Neural crest cell (in vitro differentiated cells): ENCODE measurements at places on chromosomes 4 and X.
A peak's percentile ranks its signal among the peaks of the same experiment; 100 is the strongest.

DNA sequence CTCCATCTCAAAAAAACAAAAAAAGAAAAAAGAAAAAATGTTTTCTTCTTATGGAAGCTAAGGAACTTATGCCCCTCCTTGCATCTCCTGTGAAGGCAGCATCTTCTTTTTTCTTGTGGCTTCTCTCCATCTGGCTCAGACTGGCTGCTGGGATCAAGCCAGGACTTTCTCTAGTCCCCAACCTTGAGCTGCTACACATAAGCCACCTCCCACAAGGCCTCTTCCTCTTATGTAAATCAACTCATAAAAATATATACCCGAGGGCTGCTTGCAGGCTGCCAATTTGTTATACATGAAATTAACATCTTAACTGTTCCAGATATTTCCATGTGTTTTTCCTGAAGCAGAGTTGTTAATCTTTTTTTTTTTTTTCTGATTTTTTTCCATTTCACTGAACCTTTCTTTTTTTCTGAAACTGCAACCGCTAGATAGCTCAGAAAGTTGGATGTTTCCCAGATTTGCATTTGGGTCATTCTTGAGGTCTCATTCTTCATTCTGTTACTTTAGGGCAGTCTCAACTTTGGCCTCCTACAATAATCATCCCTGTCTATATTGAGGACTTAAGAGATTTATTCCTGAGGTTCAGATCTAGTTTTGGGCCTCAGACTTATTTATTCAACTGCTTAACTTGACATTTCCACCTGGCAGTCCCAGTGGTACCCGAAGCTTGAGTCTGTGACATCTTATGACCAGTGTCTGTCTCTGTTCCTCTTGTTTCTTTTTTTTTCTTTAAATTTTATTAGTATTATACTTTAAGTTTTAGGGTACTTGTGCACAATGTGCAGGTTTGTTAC is 10.3 kb downstream of the SNX25 start:
- DNase-seq, result no peak

GRCh38 chrX:130125091-130125874 is 15.0 kb upstream of the ELF4 start:
- no peak for DNase-seq

GRCh38 chr4:142043509-142043908 is 407.1 kb downstream of the IL15 start:
- no peak for DNase-seq

GRCh38 chr4:15327311-15328298 is 100.2 kb upstream of the C1QTNF7 start:
- DNase-seq, result no peak

- no peak for DNase-seq
Observed at GRCh38 chrX:50680990-50681389, 133.0 kb downstream of the SHROOM4 start.

DNA sequence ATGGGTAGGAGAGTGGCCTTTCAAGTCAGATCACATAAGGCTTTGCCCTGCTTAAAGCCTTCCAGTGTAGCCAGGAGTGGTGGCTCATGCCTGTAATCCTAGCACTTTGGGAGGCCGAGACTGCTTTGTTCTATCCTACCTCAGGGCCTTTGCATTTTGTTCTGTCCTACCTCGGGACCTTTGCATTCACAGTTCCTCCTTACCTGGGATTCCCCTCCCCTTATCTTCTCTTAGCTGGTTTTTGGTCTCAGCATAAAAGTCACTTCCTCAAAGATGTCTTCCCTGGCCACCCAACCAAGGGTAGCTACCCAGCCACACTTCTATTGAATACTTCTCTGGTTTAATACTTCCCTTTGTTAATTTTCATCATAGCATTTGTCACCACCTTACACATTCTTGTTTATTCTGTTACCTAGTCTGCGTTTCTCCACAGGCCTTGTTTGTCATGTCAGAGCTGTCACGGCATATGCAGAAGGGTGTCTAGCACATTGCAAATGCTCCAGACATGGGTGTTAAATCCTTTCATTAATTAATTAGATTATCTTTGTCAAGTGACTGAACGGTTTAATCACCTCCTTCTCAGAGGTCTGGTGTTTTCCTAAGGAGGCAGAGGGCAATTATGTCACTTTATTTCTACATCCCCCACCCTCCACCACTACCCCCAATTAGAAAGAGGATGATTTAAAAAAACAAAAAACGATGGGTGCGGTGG is 11.3 kb upstream of the SETD7 start:
- DNase-seq, result no peak

GRCh38 chr4:8281519-8282133 is 12.1 kb downstream of the HTRA3 start:
- DNase-seq, result no peak

- DNase-seq, result no peak
Observed at GRCh38 chr4:6281436-6282313, 12.0 kb downstream of the WFS1 start.

DNA sequence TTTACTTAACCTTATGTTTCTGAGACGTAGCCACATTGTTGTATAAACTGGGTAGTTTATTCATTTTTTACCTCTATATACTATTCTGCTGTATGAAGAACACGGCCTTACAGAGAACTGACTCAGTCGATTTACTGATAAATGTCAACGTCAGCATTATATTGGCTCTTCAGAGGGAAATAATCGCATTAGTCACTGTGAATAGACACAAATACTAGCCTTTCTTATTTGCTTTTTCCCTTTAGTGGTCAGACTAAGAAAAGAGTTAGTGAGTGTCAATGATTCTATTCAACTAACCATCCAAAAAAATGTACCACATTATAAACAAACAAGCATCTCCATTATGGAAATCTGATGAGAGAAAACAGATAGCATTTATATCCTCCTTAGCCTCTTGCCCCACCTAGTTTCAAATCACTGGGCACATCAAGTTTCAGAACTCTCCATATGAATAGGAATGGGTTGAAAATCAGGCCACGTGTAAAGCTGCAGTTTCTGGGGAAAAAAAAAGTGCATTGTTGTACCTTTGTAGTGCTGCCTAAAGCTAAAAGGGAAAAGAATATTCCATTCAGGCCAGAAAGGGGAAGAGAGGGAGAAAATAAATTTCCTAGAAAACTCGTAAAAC is 146.7 kb upstream of the VCX3A start:
- DNase-seq, result no peak

DNA sequence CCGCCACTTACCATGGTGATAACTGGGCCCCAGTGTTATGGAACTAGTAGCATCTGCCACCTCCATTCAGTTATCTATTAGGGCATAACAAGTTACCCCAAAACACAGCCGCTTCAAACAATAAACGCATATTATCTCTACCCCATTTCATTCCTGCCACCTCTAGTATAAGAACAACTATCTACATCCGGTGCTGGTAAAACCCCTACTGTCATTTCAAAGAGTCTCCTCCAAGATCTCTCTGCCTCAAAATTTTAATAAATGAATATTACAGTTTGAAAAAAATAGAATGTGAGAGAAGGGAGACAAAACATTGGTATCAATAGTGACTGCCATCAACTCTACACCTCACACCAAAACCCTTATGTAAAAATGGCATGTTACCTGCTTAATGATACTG is 35.5 kb upstream of the RBPJ start:
- no peak for DNase-seq

- DNase-seq, result no peak
Observed at GRCh38 chr4:79676705-79677104, 268.7 kb upstream of the GK2 start.

DNA sequence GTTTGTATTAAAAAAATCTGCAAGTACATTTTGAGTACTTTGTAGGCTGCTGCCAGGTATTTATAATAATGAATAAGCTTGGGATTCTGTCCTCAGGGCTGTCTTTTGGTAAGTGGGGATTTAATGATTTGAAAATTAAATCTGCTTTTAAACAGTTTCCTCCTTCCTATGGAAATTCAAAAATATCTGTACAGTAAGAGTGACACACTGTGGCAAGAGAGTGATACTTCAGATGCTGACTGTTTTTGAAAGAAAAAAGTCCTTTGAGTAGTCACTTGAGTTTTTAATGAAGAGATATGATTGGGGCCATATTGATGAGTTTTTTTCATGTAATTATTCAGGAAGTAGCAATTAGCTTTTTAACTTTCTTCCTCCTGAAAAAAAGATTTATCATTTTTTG is 49.2 kb downstream of the SMARCAD1 start:
- DNase-seq, result no peak

DNA sequence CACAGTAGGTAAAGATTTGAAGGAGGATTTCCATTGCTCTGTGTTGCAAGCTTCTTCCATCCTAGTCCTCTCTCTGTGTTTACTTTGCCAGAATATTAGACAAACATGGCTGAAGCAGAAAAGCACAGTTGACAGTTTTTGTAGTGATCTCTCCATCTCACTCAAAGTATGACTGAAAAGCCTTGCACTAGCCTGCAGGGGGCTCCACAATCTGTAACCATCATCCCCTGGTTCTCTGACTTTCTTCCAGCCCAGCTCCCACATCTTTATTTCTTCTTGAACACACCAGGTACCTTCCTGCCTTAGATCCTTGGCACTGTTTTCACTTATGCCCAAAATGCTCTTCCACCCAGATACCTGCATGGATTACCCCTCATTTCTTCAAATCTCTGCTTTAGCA is 34.1 kb upstream of the HHIP start:
- peak; percentile 2 for DNase-seq

GRCh38 chrX:40179283-40179682 is 81.5 kb upstream of the BCOR start:
- no peak for DNase-seq

DNA sequence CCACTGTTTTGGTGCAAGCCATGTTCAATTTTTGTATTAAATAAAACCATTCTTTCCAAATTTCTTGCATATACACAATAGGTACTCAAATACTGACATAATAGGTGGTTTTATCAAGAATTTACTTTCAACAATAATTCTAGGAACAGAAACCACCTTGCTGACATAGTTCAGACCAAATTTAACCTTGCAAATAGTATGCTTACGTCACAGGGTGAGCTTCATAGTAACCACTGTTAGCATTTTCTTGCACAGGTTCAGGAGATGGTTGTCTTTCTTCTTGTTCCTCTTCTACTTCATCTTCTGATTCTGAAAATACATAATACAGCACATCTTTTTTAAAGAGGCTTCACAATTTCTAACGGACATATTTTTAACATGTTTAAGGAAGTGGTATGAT is 17.6 kb downstream of the G3BP2 start:
- DNase-seq, result no peak

DNA sequence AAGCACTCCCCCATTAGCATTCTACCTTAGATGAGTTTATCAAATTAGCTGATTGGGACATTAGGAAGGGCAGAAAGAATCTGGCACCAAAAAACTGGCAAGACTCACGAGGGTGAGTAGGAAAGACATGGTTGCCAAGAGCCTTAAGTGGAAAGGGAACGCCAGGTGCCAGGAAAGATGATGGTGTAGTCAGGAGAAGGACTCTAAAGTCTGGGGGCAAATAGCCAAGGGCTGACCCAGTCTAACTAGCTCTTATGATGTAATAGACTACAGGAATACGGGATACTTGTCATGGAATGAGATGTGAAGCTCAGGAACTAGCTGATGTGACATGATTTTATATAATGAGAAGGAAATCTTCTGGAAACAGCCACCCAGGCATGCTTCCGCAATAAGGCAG is 94.8 kb downstream of the MBNL3 start:
- DNase-seq, result no peak

DNA sequence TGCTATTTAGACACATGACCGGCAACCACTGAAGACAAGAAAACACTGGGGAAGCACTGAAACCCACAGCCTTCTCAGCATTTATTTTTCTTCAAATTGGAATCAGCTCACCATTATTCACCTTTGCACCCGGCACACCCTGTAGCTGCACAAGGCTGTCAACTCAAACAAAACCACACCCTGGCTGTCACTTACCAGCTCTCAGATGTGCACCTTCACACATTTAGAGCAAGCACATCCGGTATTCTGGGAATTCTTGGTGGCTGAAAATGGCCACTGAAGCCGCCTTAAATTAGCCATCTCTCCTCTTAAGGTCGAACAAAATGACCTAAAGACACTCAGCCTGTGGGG is 5.9 kb downstream of the ZFYVE28 start:
- no peak for DNase-seq

- DNase-seq, result no peak
Observed at GRCh38 chrX:30150196-30150895, 65.0 kb upstream of the MAGEB2 start.
